ENCODE measurements at places on chromosomes 13 and 19.

- no peak for DNase-seq
Observed at GRCh38 chr19:14473978-14474578, 1.1 kb downstream of the PTGER1 start.

DNA sequence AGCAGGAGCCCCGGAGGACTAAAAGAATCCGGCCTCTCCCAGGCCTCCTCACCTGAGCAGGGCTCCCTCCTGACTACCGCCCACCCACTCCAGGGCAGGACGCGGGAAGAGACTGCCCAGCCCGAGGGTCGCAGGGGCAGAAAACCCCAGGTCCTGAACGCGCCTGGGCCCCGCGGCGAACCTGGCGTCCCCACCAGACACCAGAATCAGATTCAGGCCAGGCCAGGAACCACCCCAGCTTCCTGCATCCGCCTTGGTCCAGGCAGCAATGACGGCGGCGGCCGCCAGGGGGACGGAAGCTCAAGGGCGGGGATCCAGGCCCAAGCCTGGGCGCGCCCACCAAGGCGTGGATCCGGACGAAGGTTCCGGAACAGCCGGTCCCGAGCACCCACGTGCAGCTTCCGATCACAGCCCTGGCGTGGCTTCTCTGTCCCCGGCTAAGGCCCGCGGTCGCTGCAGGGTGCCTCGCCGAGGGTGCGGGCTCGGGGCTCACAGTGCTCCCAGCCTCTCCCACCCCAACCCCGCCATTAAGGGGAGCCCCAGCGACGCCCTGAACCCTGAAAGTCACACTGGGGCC is 3.6 kb downstream of the LGALS7 start:
- peak; percentile 68 for DNase-seq

GRCh38 chr19:12800923-12801465 is 606 bp downstream of the PRDX2 start:
- peak; percentile 14 for DNase-seq

DNA sequence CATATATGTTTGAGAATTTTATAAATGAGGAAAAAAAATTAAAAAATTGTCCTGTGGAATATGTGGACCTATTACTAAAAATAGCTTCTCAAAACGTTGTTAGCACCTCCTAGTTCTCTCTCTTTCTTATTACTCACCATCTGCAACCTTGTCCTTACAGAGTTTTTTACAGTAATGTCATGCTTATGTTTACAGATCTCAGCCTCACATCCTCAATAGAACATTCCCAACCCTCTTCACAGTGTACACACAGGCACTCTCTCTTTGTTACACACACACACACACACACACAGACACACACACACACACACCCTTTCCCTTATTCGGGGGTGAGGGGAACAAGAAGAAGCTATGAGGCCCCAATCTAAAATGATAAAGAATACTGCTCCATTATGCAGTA is 197.7 kb downstream of the SLITRK6 start:
- no peak for DNase-seq

- no peak for DNase-seq
Observed at GRCh38 chr19:52034051-52034728, 6.0 kb upstream of the ZNF614 start.

GRCh38 chr13:41061914-41062837 is 867 bp downstream of the WBP4 start:
- peak; percentile 77 for DNase-seq

DNA sequence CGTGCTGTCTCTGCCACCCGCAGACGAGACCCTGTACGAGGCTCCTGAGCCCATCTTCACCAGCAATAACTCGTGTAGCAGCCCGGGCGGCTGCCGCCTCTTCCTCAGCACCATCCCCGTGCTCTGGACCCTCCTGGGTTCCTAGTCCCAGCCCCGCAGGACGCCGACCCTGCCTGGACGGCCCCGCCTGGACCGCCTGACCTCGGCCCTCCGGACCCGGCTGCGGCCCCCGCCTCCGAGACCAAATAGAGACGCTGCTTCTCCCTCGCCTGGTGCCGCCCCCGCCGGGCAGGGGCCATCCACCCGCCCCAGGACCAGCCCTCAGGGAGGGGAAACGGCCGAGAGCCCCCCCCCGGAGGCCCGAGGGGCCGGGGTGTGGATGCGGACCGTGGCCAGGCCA is 14.1 kb downstream of the EFNA2 start:
- DNase-seq = no peak

DNA sequence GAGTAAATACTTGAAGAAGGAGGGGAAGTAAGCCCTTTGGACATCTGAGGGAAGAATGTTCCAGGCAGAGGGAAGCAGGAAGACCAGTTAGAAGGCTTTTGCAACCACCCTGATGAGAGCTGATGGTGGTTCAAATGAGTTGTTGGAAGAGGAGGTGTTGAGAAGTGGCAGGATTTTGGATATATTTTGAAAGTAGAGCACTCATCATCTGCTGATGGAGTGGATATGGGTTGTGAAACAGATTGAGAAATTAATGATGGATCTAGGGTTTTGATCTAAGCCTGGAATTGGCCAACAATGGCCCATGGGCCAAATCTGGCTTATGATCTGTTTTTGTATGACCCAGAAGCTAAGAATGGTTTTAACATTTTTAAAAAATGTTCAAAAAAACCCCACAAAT is 230.7 kb downstream of the NDFIP2 start:
- no peak for DNase-seq

DNA sequence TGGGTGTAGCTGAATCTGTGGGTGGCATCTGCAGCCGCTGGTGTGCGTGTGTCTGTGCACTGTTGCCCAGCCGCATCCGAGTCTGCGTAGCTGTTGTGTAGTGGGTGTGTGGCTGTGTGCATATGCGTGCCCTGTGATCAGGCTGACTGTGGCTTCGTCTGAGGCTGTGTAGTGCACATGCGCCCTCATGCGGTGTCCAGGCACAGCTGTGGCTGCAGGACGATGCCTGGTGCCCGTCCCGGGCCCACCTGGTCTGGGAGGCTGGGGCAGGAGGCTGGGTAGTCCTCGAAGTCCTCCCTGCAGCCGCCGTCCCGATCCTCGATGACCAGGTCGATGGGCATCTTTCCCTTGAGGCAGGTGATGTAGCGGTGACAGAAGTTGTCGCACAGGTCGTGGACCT is 4.9 kb downstream of the MEIS3 start:
- DNase-seq = no peak

DNA sequence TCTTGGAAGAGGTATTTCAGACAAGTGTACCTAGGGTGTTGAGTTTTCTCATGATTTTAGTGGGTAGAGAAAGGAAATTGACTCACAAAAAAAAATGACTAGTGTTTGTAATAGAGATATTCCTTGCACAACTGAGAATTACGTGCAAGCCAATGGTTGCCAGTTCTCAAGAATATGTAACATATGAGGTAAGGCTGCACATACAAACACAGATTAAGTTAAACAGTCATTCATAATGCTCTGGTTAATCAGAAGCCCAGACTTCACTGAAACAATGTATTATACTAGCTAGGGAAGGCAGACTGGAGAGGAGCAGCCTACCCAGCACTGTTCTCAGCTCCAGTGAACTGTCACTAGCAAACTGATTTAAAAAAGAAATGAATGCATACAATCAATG is 418.3 kb downstream of the DIAPH3 start:
- DNase-seq = no peak

- DNase-seq = no peak
Observed at GRCh38 chr19:4499318-4499717, 19.0 kb downstream of the PLIN4 start.

DNA sequence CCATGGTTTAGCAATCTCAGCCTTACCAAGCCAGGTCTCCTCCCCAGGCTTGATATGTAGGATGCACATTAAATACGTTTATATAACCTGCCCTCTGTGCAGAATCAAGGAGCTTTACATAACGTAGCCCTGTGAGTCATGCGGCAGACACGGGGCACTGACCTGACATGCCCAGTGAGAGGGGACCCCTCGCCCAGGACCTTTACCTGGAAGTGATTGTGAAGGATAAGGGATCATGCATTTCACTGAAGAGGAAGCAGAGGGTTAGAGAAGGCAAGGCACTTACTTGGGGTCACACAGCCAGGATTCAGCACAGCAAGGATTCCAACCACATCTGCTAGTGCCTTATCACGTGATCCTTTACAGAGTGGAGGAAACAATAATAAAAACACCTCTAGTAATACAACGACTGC is 18.9 kb upstream of the FOSB start:
- DNase-seq = no peak

DNA sequence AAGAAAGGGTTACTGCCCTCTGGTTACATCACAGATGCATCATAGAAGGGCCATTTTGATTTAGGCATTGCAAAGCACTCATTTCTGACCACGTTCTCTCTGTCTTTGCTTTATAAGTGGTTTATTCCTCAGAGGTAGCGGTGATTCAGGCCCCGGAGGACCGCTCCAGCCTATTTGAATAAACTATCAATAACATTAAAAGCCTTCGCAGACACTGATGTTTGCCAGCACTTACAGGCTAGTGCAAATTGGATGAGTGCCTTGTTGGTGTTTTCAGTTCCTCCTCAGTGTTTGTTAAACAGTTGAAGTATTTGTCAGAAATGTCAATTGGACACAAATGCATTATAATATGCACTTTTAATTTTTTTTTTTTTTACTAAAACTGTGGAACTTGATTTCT is 120.2 kb downstream of the RXFP2 start:
- no peak for DNase-seq

DNA sequence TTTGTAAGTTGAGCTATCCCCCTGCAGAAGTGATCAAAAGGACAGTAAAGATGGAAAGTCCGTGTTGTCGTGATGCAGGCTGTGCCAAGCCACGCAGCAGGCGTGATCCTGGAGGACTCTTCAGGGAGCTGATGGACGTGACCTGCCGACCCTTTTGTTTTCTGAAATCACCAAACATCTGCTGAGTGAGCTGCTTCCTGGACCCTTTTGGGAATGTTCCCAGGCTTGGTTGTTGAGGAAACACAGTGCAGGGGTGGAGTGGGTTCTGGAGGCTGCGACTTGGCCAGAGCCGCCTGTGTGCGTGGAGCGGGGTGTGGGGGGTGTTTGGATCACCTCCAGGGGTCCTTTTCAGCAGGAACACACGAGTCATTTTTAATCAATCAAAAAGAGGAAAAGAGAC is 15.4 kb upstream of the CPAMD8 start:
- peak; percentile 11 for DNase-seq

- DNase-seq = peak; percentile 71
Observed at GRCh38 chr19:31054430-31054829, 294.8 kb downstream of the TSHZ3 start.

DNA sequence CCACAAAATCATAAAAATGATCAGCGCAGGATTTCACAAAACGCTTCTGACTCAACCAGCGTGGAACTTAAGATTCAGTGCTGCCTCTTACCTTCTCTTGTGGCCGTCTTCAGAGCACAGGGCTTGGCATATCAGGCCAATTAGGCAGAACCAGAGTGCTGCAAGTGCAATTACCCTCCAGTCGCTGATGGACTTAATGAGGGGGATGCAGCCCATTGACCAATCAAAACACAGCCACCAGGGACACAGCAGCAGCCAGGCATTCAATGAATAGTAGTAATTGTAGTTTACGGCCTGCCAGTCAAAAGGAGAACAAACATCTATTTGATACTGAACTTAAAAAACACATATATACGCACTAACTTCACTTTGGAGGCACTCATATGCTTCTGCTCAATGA is 38.2 kb downstream of the TMTC4 start:
- DNase-seq = no peak

- DNase-seq = no peak
Observed at GRCh38 chr19:41356984-41357739, 3.4 kb upstream of the TGFB1 start.

DNA sequence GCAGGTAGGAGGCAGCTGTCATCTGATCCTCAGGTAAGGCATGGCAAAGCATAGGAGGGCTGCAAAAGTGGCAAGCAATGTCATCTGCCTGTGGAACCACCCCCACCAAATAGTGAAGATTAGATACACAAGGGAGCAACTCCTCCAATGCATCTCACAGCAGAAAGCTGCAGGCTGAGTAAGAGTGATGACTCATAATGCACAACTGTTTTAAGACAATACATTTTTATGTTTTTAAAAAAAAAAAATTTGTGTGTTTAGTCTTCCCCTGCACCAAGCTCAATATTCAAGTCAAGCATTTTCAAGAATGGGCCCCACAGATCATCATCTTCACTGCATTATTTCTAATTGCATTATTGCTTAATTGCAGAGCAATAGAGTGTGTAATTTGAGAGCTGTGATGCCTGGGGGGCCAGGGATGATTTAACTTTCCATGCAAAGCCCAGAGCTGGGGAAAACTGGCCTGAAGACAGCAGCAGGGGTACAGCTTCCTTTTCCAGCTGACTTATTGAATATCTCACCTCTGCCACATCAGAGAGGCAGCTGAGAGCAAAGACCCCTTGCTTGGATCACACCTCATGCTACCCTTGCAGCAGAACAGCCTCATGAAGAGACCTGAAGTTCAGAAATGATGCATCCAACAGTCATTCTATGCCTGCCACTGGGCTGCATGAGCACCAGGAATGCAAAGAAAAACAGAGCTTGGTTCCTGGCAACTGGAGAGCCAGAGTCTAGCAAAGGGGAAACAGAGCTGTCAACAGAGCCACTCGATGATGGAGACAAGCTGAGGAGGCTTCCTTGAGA is 22.7 kb upstream of the POP4 start:
- DNase-seq = peak; percentile 32

GRCh38 chr13:36543671-36544070 is 111.4 kb downstream of the CCNA1 start:
- no peak for DNase-seq

DNA sequence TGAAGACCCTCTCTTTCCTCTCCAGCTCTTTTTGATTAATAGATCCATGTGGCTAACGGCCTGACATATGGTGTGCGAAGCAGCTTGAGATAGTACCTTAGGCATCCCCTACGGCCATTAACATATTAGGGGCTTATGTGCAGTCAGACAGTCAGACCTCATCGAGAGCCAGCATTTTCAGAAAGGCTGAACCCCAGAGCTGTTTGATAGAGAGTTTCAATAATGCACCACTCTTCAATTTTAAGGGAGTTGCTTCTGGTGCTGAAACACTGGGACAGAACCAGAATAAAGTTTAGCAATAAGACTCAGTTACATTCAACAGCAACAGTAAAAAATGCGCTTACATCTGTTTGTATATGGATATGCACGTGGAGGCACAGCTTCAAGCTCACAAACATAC is 10.8 kb downstream of the POU4F1 start:
- no peak for DNase-seq

GRCh38 chr19:2242092-2242537 is 5.5 kb downstream of the SF3A2 start:
- no peak for DNase-seq

DNA sequence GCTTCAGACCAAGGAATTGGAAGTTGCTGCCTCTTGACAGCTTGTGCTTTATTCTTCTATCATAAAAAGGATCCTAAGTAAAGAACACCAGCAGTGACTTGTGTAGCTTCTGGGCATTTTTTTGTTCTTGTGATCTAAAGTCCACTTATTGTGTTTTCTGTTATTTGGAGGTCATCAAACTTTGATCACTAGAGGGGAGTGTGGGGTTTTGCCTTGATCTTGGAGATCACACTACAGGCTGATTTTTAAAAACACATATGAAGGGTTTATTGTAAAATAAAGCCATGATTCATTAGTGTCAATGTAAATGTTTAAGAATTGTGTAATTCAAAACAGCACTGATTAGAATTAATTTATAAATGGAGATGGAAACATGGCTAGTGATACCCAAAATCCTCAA is 328.7 kb upstream of the EDNRB start:
- no peak for DNase-seq

GRCh38 chr13:110125613-110126272 is 181.2 kb downstream of the COL4A1 start:
- no peak for DNase-seq

GRCh38 chr13:44952671-44953070 is 36.6 kb downstream of the NUFIP1 start:
- no peak for DNase-seq
